ENCODE measurements at places on chromosomes 6 and 20.

GRCh38 chr6:43124481-43124880, 46.6 kb upstream of the SRF start:
- no peak for DNase-seq

DNA sequence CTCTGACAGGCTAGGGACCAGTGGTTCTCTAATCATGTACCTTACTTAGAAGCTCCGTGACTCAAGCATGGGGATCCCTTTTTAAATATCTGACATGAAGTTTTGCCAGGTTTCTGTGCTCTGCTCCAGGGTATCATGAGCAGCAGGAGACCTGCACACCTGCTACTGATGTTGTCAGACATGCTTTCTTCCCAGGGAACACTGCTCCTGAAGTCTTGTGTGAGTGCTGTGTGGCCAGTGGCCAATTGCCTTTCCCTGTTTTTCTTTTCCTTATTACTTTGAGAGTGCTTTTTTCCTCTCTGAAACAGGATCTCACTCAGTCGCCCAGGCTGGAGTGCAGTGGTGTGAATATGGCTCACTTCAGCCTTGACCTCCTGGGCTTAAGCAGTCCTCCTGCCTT, 26.4 kb downstream of the SLX4IP start:
- DNase-seq, result no peak

GRCh38 chr6:42374018-42374669, 77.6 kb downstream of the TRERF1 start:
- DNase-seq, result no peak

DNA sequence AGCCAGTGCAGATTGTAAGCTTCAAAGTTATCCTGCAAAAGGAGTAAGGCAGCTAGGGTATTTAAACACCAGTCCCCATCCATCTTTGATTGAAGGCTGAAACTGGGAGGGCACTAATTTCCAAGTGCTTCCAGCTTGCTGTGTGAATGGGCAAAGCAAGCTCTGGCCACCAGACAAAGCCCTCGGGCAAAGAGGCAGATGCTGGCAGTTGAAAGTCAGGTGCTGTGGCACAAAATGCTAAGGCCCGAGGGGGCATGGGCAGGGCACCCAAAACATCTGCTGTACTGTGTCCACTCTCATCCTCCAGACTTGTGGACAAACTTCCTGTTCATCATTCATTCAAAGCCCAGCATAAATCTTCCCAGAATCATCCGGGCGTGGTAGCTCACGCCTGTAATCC, 62.9 kb downstream of the TRMT6 start:
- no peak for DNase-seq

- DNase-seq, result no peak
Observed at GRCh38 chr6:69820438-69820837, 23.6 kb upstream of the LMBRD1 start.

DNA sequence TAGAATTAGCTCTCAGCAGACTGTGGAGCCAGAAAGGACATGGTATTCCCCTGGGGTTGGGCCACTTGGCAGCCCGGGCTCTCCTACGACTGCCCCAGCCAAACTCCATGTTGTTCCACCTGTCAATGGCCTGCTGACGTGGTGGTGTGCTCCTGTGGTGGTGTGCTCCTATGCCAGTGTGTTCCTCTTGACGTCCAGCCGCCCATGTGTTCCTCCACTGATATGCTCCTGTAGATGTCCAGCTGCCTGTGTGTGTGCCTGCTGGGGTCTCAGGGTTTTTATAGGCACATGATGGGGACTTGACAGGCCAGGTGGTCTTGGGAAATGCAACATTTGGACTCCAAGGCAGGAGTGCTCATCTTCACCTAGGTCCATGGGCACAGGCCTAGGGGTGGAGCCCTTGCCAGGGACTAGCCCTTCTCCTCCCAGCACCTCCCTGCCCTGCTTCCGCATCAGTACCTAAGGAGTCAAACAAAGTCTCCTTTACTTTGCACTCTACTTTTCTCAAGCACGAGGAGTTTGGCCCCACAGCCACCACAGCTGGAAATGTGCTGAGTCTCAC, 133.5 kb downstream of the TINAG start:
- DNase-seq, result no peak

DNA sequence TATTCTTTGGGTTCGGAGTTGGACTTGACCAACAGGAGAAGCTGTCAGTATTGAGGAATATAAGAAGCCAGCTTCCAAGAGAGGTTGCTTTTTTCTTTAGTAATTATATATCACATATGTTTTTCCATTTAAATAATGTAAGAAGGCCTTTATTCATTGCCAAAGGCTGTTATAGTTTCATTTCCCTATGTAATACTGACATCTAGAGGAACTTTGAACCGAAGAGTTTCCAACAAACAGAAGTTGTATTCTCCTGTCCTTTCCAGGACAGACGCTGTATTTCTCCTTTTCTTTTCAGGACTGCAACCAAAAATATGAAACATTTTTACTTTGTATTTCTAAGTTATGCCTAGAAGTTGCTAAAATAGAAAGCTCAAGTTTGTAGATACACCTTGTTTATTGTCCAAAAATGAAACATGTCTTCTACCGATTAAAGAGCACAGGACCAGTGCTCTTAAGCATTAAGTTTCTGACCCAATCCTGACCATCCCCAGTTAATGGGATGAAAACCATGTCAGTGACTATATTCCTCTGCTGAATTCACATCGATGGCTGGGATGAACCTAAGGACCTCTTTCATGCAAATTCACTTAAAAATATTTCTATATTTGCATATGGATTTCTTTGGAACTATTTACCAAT, 55.1 kb downstream of the MYLK4 start:
- DNase-seq, result peak; percentile 73

DNA sequence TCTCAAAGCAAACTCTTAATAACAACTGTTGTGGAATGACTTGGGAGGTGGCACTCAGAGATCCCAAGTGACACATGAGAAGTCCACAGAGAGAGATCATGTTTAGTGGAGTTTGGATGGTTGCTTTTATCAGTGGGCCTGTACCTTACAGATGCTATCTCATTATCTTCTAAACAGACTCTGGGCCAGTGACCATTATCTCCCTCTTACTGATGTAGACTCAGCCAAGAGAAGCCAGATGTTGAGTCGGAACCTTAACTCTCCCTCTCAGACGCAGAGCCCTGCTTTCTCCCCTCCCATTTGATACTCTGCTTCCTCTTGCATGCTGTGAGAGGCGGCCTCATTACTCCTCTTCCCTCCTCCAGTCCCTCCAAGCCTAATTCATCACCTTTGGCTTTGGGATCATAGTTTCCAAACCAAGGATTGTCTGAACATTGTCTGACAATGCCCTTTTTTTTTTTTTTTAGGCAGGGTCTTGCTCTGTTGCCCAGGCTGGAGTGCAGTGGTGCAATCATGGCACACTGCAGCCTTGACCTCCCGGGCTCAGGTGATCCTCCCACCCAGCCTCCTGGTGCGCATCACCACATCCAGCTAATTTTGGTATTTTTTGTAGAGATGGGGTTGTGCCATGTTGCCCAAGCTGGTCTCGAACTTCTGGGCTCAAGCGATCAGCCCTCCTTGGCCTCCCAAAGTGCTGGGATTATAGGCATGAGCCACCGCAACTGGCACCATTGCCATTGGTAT, 4.5 kb upstream of the DDR1 start:
- no peak for DNase-seq

Measured in AML-193 (cell line).